ENCODE measurements at places on chromosomes 13 and 19. TPM values are rescaled to one million over a fixed set of nuclear protein-coding genes. Genes with fewer than 3 reads are reported as not detected.

DNA sequence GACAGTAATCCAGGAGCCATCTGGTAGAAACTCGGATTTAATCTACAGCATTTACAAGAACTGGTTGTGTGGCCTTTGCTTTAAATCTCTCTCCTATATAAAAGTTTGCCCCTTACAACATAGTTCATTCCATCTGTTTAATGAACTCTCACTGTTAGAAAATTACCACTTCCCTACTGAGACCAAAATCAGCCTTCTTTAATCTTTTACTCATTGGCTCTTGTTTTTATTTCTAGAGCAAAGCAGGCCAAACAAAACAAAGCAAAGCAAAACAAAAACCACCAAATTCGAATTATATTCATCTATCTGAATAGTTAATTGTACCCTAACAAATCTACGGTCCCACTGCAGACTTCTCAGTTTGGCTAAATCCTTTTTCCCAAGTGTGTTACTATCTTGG lies 127.0 kb downstream of the UGGT2 start:
- H3K27me3 ChIP-seq: no peaks in the 10 kb centered on the region
- no peaks in the 10 kb centered on the region for H3K36me3 ChIP-seq
- no peaks in the 10 kb centered on the region for H3K4me1 ChIP-seq
- DNase-seq: no peak
- no peak overlapping the region for H3K4me3 ChIP-seq

DNA sequence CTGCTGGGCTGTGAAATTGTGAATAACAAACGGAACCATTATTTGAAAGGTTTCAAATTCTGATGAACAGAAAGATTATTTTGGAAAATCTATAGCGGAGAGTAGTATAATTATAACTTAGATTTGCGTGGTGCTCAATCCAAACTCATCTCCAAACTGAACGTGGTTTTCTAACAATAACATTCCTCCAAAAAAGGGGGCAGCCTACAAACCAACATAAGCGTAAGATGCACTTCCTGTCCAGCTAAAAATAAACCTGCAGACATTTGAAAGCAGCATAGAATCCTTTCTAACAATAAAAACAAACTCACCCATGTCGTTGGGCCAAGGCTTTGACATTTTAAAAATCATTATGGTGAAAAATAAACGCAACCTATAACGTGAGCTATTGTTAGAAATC lies 178.4 kb downstream of the COL4A1 start:
- no peak overlapping the region for H3K27ac ChIP-seq
- no peak overlapping the region for H3K4me3 ChIP-seq
- no peak for DNase-seq
- H3K36me3 ChIP-seq: no peaks in the 10 kb centered on the region
- peaks cover 36% of the 10 kb centered on the region for H3K27me3 ChIP-seq

Gene GGACT
- total RNA-seq: 5.3 TPM

Gene DZIP1
- 1.3 TPM for total RNA-seq

Gene SULT2B1
- not detected for total RNA-seq

DNA sequence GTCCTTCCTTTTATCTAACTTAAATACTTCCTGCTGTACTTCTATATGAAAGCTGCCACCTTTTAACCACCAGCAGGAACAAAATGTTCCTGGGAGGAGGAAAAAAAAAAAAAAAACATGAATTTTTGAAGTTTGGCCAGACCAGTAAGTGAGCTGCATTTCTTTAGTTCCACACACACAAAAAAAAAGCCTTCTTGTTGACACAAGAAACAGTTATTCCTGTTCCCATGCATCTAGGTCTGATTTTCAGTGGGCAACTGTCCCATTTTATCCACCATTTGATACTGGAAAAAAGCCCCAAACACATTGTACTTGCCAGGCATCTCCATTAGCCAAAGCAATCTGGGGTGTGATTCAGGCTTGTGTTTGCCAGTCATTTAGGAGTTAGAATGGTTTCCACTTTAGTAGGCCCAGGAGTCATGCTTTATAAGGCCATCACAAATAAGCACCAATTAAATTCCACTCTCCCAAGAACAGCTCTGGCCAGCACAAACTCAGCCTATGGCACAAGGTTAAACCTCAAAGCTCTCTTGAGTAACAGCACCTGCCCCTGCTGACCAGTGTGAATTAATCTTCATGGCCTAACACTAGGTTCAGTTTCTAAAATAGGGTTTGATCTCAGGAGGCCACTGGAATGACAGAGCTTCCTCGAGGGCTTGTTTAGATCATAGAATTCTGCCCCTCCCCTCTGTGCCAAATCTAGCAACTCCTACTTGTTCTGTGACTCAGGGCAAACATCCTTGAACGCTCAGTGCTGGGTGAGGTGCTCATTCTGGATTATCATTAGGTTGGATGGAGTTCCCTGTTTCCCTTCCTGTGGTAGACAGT lies 67.1 kb downstream of the NUFIP1 start:
- no peaks in the 10 kb centered on the region for H3K36me3 ChIP-seq
- no peak overlapping the region for H3K4me3 ChIP-seq
- no peak overlapping the region for H3K27ac ChIP-seq
- DNase-seq: no peak

DNA sequence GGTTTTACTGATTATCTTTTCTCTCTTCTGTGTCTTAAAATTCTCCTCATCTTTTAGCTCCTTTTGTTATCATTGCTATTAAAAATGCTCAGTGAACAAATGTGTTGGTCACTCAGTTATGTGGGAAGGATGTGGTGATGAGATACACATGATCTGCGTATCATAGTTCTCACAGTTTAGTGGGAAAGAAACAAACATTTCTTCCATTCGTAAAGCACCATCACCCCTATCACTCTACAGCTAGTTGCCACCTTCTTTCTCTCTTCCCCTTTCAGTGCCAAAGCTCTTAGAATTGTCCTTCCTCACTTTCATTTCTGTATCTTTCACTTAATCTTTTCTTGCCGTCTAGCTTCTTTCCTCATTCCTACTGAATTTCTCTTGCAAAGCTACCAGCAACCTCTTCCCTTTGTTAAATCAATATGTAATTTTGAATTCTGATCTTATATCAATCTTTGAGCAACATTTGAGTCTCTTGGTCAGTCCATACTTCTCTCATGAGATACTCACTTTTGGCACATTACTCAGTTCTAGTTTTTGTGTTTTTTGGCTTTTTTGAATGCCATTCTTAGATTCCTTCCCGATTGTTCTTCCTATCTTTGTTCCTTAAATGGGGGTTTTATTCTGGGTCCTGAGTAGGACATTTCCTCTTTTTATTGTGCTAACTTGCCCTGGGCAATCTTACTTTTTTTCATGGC lies 122.3 kb downstream of the PCCA start:
- H3K36me3 ChIP-seq: peaks cover 27% of the 10 kb centered on the region
- no peak for DNase-seq
- no peak overlapping the region for H3K4me3 ChIP-seq
- peaks cover 5% of the 10 kb centered on the region for H3K4me1 ChIP-seq

Gene ZNF491
- 0.96 TPM for total RNA-seq

- H3K27me3 ChIP-seq: peaks cover 34% of the 10 kb centered on the region
- no peaks in the 10 kb centered on the region for H3K4me1 ChIP-seq
- H3K36me3 ChIP-seq: no peaks in the 10 kb centered on the region
- H3K4me3 ChIP-seq: no peak overlapping the region
- DNase-seq: no peak
Observed at GRCh38 chr13:27679896-27680295, 58.2 kb downstream of the POLR1D start.

DNA sequence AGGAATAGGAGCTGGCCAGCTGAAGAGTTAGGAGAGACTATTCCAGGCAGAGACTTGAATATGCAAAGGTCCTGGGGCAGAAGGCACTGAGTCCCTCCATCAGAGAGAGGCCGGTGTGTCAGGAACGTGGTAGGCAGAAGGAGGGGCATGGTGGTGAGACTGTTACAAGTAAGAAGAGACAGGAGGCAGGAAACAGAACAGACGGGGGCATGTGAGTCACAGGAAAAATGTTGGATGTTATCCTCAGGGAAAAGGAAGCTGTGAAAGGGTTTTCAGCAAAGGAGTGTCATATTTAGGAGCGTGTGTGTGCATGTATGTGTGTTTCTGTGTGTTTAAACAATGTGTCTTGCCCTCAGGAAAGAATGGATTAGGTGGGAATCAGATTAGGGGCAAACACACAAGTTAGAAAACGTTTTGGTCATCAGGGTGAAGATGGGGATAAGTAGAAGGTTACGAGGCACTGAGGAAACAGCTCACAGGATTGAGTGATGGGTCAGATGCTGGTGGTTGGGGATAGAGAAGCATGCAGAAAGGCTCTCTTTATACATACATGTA lies 1.1 kb downstream of the EDDM13 start:
- no peak for DNase-seq
- no peak overlapping the region for H3K4me3 ChIP-seq
- peaks cover 1% of the 10 kb centered on the region for H3K36me3 ChIP-seq
- no peaks in the 10 kb centered on the region for H3K27me3 ChIP-seq

Gene ZNF563
- total RNA-seq: 3.3 TPM

Gene KIR2DL1
- 0.47 TPM for total RNA-seq

Gene PODNL1
- total RNA-seq: 0.47 TPM

Gene COMP
- not detected for total RNA-seq

GRCh38 chr13:93413972-93414717 lies 187.5 kb downstream of the GPC6 start:
- H3K4me3 ChIP-seq: no peak overlapping the region
- H3K4me1 ChIP-seq: no peaks in the 10 kb centered on the region
- no peak overlapping the region for H3K27ac ChIP-seq

DNA sequence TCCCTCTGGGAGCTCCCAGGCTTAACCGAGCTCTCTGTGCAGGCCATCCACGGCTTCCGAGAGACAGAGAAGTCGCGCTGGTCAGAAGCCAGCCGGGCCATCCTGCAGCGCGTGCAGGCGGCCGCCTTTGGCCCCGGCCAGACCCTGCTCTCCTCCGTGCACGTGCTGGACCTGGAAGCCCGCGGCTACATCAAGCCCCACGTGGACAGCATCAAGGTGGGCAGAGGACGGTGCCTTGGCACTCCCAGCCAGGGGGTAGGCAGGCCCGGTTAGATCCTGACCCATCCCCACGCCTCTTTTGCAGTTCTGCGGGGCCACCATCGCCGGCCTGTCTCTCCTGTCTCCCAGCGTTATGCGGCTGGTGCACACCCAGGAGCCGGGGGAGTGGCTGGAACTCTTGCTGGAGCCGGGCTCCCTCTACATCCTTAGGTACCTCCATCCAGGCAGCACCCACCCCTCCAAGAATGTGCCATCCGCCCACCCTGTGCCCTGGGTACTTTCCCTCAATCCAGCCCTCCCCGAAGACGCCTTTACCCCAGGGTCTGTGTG lies 1.5 kb downstream of the PSPN start:
- no peaks in the 10 kb centered on the region for H3K27me3 ChIP-seq
- peaks cover 15% of the 10 kb centered on the region for H3K4me1 ChIP-seq
- no peak overlapping the region for H3K4me3 ChIP-seq
- no peaks in the 10 kb centered on the region for H3K36me3 ChIP-seq
- no peak for DNase-seq
- H3K27ac ChIP-seq: no peak overlapping the region

- H3K27ac ChIP-seq: no peak overlapping the region
- no peaks in the 10 kb centered on the region for H3K27me3 ChIP-seq
- H3K36me3 ChIP-seq: peaks cover 19% of the 10 kb centered on the region
Observed at GRCh38 chr19:17279436-17279835, 2.3 kb upstream of the ANKLE1 start.

Gene HDGFL2
- 60.2 TPM for total RNA-seq

Gene CEACAM1
- total RNA-seq: 30.0 TPM

Measured in activated CD8-positive, alpha-beta memory T cell treated with anti-CD3 and anti-CD28 coated beads, Interleukin-2, amount 10 ng/mL, durations not matched to agents 7 days and 5 days (primary cell).